SK-N-SH (cell line): ENCODE measurements at places on chromosomes 2 and 18.

- H3K4me3 ChIP-seq, result no peak overlapping the region
- no peak overlapping the region for H3K27ac ChIP-seq
- DNase-seq, result no peak
- no peaks in the 10 kb centered on the region for H3K27me3 ChIP-seq
These were observed 39.8 kb upstream of the NXPH2 start for GRCh38 chr2:138819964-138820363.

DNA sequence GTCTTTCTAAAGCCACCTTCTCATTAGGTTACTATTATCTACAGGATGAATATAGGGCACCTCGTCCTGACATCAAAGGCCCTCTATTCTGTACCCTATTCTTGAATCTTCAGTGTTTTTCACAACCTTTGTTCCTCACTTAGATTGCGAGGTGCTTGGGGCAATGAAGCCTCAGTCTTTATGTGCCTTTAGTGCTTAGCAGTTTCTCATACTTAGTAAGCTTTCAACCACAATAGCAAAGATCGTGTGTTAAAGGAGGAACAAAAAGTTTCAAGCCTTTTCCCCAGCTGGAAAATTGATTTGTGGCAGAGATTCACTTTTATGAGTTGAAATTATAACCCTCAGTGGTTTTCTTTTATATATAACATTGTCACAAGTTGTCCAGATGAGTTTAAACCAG, 226.9 kb downstream of the MYO3B start:
- no peaks in the 10 kb centered on the region for H3K27me3 ChIP-seq
- DNase-seq, result no peak
- no peak overlapping the region for H3K4me3 ChIP-seq
- H3K4me1 ChIP-seq, result no peaks in the 10 kb centered on the region

DNA sequence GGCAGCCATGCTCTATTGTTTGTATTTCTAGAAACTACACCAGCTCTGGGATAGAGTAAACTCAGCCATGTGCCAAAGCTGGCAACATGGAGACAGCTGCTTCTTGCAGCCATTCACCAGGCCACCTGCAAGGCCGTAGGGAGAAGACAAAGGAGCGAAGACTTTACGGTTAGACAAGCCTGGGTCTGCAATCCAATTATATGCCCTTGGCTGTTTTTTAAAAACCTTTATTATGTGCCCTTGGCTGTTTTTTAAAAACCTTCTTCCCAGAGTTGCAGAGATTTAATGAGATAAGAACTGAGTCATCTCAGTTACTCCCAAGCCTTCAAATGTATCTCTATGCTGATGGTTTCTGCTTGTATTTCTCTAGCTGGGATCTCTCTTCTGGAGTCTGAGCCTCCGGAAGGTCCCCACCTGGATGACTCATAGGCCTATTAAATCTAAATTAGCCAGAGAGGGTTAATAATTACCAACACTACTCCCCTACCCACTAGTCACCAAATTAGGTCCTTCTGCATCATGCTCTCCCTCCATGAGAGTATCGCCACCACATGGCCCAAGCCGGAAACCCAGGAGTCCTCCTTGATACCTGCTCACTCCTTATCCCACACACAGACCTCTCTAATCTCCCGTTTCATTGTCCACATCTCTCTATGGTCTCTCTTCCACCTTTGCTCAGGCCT, 17.5 kb upstream of the DPP4 start:
- H3K36me3 ChIP-seq, result no peaks in the 10 kb centered on the region
- DNase-seq, result no peak
- no peak overlapping the region for H3K27ac ChIP-seq
- H3K4me1 ChIP-seq, result no peaks in the 10 kb centered on the region
- no peak overlapping the region for H3K4me3 ChIP-seq

- no peaks in the 10 kb centered on the region for H3K36me3 ChIP-seq
- no peak overlapping the region for H3K27ac ChIP-seq
- no peak overlapping the region for H3K4me3 ChIP-seq
These were observed 19.0 kb upstream of the XDH start for GRCh38 chr2:31433541-31433940.

DNA sequence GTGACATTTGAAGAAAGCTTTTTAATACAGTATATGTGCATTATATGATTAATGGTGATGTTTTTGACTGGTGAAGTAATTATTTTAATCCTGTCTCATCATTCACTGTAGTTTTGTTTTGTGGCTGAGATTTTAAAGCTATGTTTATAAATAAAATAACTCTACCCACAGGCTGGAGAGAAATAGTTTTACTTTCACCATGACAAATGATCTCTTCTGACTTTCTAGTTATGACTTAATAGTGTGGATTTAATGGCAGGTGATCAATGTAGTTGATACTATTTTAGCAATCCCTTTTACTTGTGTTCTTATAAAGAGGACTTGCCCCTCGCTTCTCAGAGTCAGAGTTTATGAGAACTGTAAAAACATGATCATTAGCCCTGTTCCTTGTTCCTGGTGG, 289.5 kb upstream of the SIX3 start:
- H3K4me1 ChIP-seq, result no peaks in the 10 kb centered on the region
- no peaks in the 10 kb centered on the region for H3K27me3 ChIP-seq
- DNase-seq, result no peak
- H3K36me3 ChIP-seq, result no peaks in the 10 kb centered on the region

GRCh38 chr2:3459185-3460015, 59.9 kb downstream of the ADI1 start:
- H3K27me3 ChIP-seq, result no peaks in the 10 kb centered on the region
- peak; percentile 72 for DNase-seq
- no peak overlapping the region for H3K4me3 ChIP-seq
- no peak overlapping the region for H3K27ac ChIP-seq

- DNase-seq, result no peak
- H3K27ac ChIP-seq, result no peak overlapping the region
- no peak overlapping the region for H3K4me3 ChIP-seq
- H3K4me1 ChIP-seq, result peaks cover 5% of the 10 kb centered on the region; the same call in 1 of the 2 replicates
These were observed 113.8 kb upstream of the KLF7 start for GRCh38 chr2:207279520-207279919.

DNA sequence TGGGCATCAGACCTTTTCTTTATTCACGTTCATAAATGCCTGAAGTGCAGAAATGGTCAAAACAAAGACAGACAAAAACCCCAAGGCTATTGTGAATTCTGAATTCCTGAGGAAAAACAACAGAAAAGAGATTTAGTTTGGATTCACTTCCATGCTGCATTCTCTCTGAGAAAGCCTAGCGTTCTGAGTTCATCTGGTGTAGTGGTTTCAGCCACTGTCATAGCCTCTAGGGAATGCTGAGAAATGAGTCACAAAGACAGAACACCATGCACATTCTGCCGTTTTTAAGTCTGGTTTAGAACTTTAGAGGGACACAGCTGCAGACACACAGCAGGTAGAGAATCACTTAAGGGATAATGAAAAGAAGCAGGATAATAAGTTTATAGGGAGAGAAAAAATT, 93.8 kb downstream of the LRP1B start:
- H3K27me3 ChIP-seq, result no peaks in the 10 kb centered on the region
- no peak for DNase-seq
- no peaks in the 10 kb centered on the region for H3K36me3 ChIP-seq
